ENCODE measurements at places on chromosomes 5 and 9.

DNA sequence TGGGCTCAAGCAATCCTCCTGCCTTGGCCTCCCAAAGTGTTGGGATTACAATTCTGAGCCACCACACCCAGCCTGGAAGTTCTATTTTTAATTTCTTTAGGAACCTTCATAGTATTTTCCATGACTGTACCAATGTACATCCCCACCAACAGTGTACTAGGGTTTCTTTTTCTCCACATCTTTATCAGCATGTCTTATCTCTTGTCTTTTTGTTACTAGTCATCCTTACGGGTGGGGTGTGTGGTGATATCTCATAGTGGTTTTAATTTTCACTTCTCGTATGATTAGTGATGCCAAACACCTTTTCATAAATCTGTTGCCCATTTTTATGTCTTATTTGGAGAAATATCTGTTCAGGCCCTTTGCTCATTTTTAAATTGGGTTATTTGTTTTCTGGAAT, 123.0 kb upstream of the MEF2C start:
- DNase-seq, result no peak

GRCh38 chr5:146203872-146204192, 427 bp downstream of the RBM27 start:
- DNase-seq, result peak; percentile 10

- peak; percentile 18 for DNase-seq
These were observed 684 bp upstream of the MED7 start for GRCh38 chr5:157143127-157143971.

DNA sequence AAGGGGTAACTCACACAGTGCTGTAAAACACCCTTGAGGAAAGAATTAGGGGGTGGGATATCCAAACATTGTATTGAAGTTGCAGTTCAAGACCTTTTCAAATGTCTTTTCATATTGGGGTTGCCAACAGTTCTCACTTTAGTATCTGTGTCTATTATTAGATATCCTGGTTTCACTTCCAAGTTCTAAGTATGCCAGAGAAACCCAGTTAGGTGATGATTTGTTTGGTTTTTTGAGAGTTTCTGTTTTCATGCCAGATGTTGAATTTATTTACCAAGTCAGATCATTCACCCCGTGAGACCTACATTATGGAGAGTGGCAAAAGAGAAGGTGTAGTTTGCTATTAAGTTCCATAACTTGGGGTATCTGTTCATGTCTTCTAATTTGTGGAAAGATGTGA, 64.5 kb downstream of the C9orf152 start:
- DNase-seq, result no peak

DNA sequence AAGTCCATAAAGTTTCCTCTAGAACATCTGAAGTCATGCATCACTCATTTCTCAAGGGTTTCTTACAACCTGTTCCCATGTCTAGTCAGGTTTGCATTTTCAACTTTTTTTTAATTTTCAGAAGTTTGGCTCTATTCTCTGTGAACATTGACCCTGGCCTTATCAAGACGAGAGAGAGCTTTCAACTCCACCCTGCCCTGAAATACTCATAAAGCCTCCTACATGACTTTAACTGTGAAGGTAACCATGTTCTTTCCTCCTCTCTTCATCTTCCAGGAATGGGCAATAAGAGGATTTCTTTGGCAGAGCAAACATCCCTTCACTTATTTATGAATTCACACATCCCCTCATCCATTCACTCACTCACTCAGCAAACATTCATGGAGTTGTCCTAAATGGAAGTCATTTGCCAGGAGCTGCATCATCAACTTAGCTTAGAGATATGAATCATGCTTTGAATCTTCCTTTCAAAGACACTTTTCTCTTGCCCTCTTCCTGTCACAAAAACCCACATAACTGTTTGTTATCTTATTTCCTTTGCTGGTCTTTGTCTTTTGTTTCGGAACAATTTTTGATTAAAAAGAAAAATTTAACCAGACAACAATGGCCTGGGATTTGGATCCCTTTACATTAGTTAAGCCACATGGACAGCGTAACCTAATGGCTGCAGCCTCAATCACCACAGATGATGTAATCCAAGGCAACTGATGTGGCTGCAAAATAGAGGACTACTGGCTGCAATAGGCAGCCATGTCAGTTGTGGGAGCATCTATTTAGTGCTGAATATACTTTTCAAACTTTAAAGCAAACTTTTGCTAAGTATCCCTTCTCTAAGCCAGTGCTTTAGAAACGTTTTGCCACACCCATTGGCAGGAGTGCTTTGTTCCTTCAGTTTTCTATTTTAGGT, 43.0 kb upstream of the GNAQ start:
- no peak for DNase-seq

DNA sequence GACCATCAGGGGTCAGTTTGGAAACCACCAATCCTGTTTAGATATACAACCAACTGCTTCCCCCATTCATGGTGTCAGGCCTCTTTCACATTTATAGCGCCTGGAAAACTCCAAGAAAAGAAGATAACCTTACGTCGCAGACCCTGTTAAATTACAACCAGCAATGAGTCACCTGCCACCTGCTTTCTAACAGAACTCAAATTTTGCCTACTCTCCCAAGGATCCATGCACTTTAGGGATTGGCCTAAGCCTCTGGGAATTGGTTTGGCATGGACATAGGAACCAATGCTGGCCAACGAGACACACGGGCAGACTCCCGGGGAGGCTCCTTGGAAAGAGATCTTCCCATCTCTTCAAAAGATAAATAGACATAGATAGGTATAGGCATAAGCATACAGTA, 87.0 kb downstream of the FEM1C start:
- no peak for DNase-seq

- DNase-seq, result no peak
These were observed 298.6 kb downstream of the AGTPBP1 start for GRCh38 chr9:85443190-85443598.

DNA sequence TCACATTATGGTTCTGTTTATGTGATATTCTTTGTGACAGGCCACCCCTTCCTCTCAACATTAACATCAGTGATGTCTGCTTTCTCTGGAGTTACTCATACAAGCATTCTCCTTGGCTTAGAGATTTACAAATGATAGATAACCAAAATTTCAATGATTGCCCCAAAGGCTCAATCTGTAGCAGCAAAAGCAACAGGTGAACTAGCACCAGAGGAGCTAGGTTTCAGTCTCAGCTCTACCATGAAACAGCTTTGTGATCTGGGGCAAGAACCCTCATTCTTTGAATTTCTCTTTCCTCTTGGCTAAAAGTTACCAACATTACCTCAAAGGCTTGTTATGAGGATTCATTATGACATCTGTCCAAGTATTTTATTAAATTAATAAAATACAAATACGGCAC, 120.5 kb downstream of the PPP2R2B start:
- no peak for DNase-seq

- DNase-seq, result no peak
These were observed 16.7 kb upstream of the MTMR12 start for GRCh38 chr5:32329395-32329834.

DNA sequence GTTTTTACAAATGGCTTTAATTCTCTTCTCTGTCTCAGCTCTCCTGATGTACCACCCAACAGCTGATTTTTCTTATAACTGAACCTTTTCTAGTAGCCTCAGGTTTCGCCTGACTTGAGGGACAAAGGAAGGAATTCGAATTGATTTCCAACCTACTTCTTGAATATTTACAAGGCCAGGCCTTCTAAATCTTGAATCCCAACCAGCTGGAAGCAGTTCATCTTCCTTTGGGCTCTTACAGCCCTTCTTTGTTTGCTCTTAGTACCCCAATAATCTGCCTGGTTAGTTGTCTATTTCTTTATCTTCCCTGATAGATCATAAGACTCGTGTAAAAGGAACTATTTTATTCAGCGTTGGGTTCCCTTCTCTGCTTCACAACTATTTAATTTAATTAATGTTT, 95.9 kb downstream of the NLN start:
- no peak for DNase-seq

DNA sequence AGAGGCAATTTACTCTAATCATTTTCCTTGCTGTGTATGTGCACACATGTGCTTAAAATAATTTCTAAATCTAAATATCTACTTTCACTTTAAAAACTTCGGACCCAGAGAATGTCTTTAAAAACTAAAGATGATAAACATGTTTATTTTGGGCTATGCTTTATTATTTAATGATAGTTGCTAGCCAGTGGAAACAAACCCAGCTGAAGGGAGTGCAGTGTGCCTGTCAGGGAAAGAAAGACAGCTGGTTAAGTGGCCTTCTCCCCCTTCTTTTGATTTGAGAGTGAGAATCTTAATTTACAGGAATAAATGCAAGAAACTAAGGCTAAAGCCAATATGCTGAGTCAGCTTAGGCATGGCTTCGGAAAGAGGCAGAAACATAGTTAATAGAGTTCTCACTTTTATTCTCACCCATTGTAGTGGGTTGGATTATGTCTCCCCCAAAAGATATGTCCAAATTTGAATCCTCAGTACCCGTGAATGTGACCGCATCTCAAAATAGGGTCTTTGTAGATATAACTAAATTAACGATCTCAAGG, 111.4 kb downstream of the DCP2 start:
- no peak for DNase-seq

DNA sequence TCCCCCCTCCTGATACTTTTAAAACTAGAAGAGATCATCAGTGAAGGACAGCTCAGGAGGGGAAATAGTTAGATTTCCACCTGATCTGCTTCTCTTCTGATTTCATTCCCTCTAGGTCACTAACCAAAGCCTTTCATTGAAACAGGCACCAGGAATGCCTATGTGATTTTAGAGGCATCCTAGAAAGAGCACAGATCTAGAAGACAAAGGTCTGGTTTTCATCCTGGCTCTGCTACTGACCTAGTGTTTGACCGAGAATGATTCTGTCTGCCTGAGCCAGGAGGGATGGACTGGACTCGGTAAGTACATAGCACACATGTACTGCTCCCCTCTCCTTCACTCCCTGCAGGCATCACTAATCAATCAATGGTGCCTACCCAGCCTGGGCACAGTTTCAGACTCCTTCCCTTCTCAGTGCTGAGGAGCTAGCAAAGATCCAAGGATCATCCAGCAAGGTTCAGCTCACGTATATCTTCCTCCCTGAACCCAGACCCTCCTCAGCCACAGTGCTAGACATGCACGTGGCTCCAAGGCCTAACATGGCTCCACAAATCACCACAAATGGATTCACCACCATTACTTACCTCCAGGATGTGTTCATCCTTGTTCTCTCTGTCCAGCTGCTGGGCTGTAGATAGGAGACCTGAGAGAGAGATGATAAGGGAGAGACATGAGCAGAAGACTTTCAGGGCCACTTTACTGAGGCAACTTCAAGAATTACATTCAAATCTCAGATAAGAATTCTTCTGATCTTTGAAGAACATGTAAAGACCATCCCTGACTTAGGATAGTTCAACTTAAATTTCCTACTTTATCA, 35.2 kb downstream of the FAT2 start:
- DNase-seq, result no peak

- no peak for DNase-seq
These were observed 93.6 kb downstream of the COL23A1 start for GRCh38 chr5:178496642-178497041.

GRCh38 chr9:32886021-32886420, 102.7 kb downstream of the TMEM215 start:
- DNase-seq, result no peak

DNA sequence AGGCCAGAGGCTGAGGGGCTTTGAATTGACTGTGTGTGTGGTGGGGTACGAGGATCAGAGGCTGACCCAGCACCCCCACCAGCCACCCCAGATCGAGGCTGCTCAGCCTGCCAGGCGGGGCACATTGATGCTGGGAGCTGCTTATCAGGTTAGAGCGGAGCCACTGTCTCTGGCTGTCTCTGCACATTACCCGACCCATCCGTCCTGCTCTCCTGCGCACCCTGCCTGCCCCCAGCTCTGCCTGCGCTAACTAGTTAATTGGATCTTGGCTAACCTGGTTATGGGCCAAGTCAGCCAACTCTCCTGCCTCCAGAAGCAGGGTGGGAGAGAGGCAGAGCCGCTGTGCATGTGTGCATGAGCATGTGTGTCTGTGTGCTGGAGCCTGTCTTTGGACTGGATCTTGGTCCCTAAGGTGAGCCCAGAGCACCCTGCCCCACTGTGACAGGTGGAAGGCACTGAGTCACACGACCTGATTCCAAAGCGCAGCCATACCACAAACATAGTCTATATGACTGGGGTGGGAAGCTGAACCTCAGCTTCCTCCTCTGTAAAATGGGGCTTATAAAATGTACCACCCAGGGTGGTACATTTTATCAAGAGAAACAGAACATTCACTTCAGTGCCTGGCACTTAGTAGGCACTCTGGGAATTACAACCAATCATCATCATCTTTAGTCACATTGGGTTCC, 39.7 kb downstream of the PCDH1 start:
- DNase-seq, result no peak

DNA sequence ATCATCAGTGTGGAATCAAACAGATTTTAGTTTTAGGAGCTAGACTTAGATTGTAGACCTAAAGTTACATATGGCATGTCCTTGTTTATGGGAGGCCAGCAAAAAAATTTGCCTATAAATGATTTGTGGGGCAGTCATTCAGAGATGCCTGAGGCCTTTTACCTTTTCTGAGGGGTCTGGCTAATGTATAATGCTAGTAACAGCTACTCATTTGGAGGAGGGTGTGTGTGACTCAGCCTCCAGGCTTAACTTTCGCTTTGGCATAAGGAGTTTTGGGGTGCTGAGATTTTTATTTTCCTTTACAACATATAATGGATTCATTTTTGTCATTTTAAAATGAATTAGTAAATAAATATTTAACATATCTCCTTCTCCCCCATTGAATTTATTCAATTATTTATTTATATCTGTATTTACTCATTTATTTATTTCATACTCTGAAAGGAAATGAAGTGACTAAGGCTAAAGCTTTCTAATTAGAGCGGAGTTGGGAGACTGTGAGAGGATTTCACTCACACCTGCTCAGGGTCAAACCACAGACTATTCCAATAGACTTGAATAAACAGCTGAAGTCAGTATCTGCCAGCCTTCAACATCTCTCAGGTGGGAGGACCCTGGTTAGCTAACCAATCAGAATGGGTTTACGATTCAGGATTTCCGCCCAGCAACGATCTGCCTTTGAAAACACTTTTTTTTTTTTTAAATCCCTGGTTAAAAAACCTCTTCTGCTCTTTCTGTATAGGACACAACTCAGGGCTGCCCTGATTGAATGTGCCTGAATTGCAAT, 487.5 kb upstream of the SGCD start:
- DNase-seq, result no peak

- no peak for DNase-seq
These were observed 413.3 kb downstream of the MLLT3 start for GRCh38 chr9:20208961-20209371.

DNA sequence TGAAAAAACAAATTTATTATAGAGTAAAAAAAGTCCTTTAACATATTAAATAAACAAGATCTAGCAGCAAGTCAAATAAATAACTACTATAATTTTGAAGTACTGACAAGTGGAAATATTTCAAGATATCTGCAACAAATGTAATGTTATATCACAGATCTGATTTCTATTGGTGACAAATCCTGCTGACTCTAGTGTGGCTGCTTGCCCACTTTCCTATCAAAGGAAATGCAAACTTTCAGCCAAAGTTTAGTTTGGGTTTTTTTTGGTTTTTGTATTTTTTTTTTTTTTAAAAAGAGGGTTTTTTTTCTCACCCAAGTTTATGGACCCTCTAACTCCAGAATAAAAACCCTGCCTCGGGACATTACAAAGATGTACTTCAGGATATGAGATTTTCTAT, 12.9 kb downstream of the ADRA1B start:
- no peak for DNase-seq

- DNase-seq, result no peak
These were observed 11.8 kb upstream of the ACTBL2 start for GRCh38 chr5:57494104-57495098.
